ENCODE measurements at places on chromosomes 4 and X. TPM values are rescaled to one million over a fixed set of nuclear protein-coding genes. Genes with fewer than 3 reads are reported as not detected.

SHOX gene
- total RNA-seq, result 3.1 TPM

CT45A2 gene
- 0.52 TPM for total RNA-seq

DUX4 gene
- not detected for total RNA-seq

GAGE12J gene
- total RNA-seq, result not detected

ARMCX1 gene
- 91.3 TPM for total RNA-seq

AMTN gene
- not detected for total RNA-seq

ANKRD50 gene
- 77.8 TPM for total RNA-seq

POU4F2 gene
- not detected for total RNA-seq

SEPTIN6 gene
- 13.0 TPM for total RNA-seq

PGAM4 gene
- total RNA-seq, result not detected

BMP2K gene
- 25.1 TPM for total RNA-seq

DACH2 gene
- total RNA-seq, result 1.0 TPM

DCHS2 gene
- 18.3 TPM for total RNA-seq

MAGEB17 gene
- total RNA-seq, result not detected

NPNT gene
- total RNA-seq, result 74.1 TPM

FDCSP gene
- total RNA-seq, result not detected

AKAP4 gene
- total RNA-seq, result 1.0 TPM

LPAR4 gene
- 8.9 TPM for total RNA-seq

ENPEP gene
- total RNA-seq, result 9.9 TPM

IBSP gene
- not detected for total RNA-seq

SPANXA2 gene
- not detected for total RNA-seq

RAB39B gene
- under 0.01 TPM for total RNA-seq
